ENCODE measurements at places on chromosomes 7 and 10.

GRCh38 chr7:26526265-26526587 is 234.6 kb downstream of the SNX10 start:
- no peak for DNase-seq

DNA sequence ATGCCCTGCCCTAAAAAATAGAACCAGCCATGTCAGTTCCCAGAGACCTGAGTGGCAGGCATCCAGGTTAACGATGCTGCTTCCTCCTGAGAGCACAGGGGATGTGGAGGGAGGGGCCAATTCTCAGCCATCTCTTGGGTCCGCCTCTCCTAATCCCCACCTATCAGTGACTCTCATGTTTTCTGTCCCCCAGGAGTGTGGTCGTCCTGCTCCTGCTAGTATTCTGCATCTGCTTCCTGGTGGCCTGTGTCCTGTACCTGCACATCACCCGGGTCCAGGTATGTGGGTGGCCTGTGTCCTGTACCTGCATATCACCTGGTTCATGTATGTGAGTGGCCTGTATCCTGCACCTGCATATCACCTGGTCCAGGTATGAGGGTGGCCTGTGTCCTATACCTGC is 105.3 kb downstream of the ADCY1 start:
- DNase-seq, result no peak

DNA sequence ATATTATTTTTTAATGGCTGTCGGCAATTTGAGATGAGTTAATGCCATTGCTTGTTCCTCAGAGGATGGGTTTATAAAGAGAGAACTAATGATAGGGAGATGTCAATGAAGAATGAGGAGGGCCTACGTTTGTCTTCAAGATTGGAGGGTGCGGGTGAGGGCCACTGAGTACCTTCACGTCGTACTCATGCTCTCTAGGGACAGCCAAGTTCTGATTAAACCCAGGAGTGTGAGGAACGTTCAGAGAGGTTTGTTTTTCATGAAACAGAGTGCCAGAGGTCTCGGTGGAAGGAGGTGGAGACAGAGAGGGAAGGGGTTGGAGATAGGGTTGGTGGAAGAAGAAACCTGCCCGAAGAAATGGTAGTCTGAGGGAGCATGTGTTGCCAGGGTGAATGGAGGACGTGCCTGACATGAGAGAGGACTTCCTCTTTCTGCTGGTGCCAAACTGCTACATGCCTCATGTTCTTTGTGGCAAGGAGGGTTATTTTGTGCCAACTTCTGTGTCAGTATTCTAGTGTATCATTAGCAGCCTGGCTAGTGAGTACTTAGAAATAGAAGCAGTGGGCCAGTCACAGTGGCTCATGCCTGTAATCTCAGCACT is 8.9 kb downstream of the DHTKD1 start:
- no peak for DNase-seq

- no peak for DNase-seq
Observed at GRCh38 chr10:84179059-84179710, 5.6 kb downstream of the GPR15LG start.

Data from stimulated activated CD4-positive, alpha-beta T cell treated with anti-CD3 and anti-CD28 coated beads, Interleukin-4, amount 100 ng/mL, for 1 hour (primary cell).